ENCODE measurements at places on chromosomes 5 and 9.

DNA sequence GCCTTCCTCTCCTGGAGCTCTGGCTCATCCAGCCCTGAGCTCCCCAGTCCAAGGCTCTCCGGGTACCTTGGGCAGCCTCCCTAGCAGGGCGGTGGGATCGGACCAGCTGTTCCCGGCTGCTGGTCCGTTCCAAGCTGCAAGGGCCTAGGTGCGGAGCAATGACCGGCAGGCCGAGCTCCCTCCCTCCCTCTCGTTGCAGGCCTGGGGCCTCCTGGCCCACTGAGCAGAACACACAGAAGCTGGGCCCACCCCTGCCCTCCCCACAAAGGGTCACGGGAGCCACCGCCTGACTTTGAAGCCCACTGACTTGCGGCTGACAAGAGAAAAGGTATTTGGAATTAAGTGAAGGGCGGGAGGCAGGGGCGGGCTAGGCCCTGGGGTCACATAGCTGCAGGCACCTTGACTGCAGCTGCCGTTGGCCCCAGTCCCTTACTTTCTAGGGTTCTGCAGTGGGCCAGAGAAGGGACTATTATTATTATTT lies 104.7 kb upstream of the IER5L start:
- H3K4me3 ChIP-seq = no peak overlapping the region
- no peaks in the 10 kb centered on the region for H3K4me1 ChIP-seq
- H3K27ac ChIP-seq = no peak overlapping the region
- no peaks in the 10 kb centered on the region for H3K36me3 ChIP-seq
- DNase-seq = no peak

- no peaks in the 10 kb centered on the region for H3K36me3 ChIP-seq
- H3K27ac ChIP-seq = no peak overlapping the region
- H3K4me1 ChIP-seq = no peaks in the 10 kb centered on the region
- DNase-seq = no peak
Observed at GRCh38 chr5:68151812-68152211, 63.7 kb upstream of the PIK3R1 start.

DNA sequence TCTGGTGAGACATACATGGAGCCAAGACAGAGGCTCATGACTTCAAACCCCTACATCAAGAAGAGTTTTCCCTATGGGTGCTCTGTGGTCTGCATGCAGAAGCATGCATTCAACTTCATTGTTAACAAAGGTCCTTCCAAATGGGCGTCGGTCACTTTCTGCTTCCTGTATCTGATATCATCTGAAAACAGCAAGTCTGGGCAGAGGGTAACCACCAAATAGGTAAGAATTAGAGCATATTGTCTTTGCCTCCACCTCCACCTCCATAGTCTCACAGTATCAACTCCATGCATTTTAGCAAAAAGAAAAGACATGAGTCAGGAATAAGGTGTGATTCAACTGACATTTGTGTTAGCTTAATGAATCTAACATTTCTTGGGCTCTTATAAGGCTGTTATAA lies 462.9 kb downstream of the DMRT2 start:
- no peak overlapping the region for H3K4me3 ChIP-seq
- no peak for DNase-seq
- H3K4me1 ChIP-seq = no peaks in the 10 kb centered on the region

GRCh38 chr9:121281614-121282276 lies 13.8 kb downstream of the GSN start:
- no peaks in the 10 kb centered on the region for H3K4me1 ChIP-seq
- H3K27ac ChIP-seq = no peak overlapping the region
- DNase-seq = no peak
- no peaks in the 10 kb centered on the region for H3K27me3 ChIP-seq
- H3K4me3 ChIP-seq = no peak overlapping the region
- no peaks in the 10 kb centered on the region for H3K36me3 ChIP-seq
